ENCODE measurements at places on chromosomes 7 and 10.

DNA sequence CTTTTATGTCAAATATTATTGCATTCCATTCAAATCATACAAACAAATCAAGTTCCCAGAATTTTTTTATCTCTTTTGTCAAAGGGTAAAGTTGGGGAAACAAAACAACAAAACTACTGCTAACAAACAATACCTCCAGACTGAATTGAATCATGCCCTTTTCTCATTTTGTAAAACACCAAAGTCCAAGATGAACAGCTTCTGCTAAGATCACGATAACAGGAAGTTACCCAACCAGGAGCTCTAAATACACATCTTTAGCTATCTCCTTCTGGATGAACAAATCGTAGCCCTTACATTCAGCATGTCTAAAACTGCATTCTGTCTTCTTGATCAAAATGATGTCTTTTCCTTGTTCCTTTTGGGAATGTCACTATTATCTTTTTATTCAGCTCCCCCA, 97.4 kb downstream of the CTTNBP2 start:
- DNase-seq, result no peak

DNA sequence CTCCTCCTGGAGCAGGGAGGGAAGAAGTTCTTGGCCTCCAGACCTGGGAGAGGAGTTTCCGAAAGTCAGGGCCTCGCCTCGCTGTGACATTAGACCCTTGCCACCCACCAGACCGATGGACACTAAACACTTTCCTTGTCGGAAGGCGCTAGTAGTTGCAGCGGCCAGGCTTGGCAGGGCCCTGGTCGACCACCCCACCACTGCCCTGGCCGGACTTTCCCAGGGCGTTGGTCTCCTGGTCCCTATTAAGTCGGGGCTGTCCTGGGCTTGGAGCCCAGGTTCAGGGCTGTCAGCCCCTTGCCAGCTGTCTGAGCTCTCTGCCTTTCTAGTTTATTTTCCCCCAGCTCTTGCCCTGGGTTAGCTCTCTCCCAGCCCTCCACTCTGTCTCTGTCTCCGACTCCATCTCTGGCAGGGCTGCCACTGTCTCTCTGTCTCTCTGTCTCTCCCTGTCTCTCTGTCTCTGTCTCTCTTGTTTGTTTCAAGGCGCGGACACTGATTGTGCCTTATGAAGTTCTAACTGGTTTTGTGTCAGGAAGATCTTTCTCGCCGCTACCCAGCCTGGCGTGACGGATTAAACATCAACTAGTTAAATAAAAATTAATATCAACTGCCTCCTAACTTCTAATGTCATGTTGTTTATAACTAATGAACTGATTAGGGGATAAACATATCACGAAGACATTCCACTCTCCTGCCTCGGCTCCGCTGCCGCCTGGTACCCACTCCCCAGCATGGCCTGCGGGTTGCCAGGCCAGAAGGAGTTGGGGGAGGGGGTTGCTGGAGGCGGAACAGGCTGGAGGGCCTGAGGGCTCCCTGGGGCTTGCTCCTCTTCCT, 13.8 kb upstream of the PAX2 start:
- no peak for DNase-seq

- DNase-seq, result no peak
Observed at GRCh38 chr7:101593556-101593955, 35.5 kb downstream of the MYL10 start.

- no peak for DNase-seq
Observed at GRCh38 chr10:112059220-112059619, 124.3 kb downstream of the GPAM start.

GRCh38 chr10:3516923-3517255, 268.1 kb downstream of the KLF6 start:
- DNase-seq, result no peak

- no peak for DNase-seq
Observed at GRCh38 chr10:77357185-77357584, 280.4 kb downstream of the KCNMA1 start.

DNA sequence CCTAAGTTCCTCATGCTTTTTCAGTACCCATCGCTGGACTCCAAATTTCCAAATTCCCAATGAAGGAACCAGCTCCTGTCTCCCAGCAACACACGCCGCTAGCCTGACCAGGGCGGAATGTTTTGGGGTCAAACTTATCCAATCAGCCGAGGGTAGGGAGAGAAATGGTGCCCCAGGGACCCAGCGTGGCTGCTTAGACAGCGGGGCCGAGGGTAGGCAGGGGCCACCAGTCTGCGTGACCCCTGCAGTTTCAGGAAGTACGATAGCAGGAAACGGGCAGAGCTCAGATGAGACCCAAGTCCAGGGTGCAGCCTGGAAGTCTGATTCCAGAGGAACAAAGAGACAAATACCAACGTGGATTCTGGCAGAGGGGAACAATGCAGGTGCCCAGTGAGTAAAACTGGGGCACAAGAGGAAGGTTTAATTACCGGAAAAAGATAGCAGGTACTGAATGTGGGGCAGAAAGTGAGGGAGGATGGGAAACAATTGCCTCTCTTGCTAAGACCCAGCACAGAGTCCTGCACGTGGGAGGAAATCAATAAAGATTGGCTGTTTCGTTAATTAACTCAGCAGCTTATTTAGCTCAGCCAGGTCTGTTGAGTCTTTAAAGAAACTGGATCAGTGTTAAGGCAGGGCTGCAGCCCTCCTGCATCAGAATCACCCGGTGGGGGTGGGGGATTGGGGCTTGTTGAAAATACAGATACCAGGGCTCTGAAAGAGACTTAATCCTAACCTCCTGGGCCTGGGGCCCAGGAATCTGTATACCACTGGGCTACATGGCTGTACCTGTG, 50.4 kb upstream of the NFE2L3 start:
- DNase-seq, result no peak

DNA sequence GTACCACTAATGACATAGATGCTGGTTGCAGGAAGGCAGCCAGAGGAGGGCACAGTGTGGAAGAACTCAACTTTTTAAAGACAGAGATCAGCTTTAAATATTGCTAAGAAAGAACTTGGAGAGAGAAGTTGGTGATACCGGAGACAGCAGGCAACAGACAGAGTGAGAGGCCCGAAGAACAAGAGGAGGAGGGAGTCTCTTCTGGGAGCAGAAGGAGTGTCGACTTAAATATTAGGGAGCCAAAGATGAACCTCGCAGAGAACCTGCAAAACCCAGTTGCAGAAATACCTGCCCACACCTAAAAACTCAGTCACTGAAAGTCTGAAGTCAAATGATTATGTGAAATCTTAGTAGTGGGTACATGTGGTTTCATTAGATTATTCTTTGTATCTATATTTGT, 3.4 kb upstream of the WDR86 start:
- DNase-seq, result no peak

GRCh38 chr7:15715435-15715834, 29.0 kb upstream of the MEOX2 start:
- no peak for DNase-seq

GRCh38 chr10:14060320-14061070, 270.2 kb downstream of the FRMD4A start:
- DNase-seq, result no peak

- DNase-seq, result no peak
Observed at GRCh38 chr7:133016604-133017003, 65.3 kb downstream of the CHCHD3 start.
